ENCODE measurements at places on chromosomes 6 and 20. TPM values are rescaled to one million over a fixed set of nuclear protein-coding genes. Genes with fewer than 3 reads are reported as not detected.

DNA sequence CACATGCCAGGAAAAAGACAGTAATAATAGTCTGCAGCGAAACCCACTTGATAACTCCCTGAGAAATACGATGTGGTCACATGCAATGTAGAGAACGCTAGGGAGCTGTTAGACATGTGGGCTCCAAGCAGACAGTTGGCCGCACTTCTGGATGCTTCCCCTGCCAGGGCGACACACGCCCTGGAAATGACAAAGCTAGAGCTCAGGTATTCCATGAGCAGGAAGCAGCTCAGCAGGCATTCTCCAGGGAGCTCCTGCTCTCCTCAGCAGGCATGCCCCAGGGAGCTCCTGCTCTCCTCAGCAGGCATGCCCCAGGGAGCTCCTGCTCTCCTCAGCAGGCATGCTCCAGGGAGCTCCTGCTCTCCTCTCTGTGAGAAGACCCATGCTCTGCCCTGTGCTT lies 52.4 kb upstream of the NXT1 start:
- no peak for DNase-seq

The ESR1 gene
- 2.2 TPM for total RNA-seq

- no peak for DNase-seq
Observed at GRCh38 chr6:766625-767024, 73.7 kb upstream of the EXOC2 start.

The TMEM200A gene
- 3.1 TPM for total RNA-seq

- peak; percentile 45 for DNase-seq
Observed at GRCh38 chr20:47317127-47317895, 39.2 kb downstream of the ZMYND8 start.

The TRIM40 gene
- not detected for total RNA-seq

DNA sequence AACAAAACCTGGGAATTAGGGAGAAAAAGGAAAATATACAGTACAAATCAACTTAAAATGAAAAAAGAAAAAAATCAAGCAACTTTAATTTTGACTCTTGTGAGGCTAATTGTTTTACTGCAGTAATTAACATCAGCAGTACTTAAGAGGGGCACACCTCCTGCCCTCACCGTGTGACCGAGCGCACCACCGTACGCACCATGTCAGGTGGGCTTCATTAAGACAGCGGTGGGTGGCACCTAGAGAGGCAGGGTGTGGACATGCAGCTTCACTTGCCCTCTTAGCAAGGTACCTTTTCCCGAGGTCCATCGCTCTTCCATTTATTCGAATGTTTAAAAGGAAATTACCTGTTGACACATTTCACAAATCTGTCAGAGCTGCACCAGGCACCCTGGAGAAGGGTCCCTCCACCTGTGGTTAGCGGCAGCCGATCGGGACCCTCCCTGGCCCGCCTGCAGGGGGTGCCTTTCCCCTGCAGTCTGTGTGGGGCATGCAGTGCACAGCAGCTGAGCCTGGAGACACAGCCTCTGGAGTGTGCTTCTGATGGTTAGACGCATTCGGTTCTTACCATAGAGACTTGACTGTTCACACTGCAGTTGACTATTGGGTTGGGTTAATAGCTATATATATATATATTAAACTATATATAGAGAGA lies 184.1 kb downstream of the TMEM242 start:
- DNase-seq: no peak

The NAA20 gene
- total RNA-seq: 41.0 TPM

GRCh38 chr6:44533421-44533820 lies 145.9 kb downstream of the CDC5L start:
- DNase-seq: no peak

GRCh38 chr6:7526755-7527154 lies 14.7 kb upstream of the DSP start:
- no peak for DNase-seq

DNA sequence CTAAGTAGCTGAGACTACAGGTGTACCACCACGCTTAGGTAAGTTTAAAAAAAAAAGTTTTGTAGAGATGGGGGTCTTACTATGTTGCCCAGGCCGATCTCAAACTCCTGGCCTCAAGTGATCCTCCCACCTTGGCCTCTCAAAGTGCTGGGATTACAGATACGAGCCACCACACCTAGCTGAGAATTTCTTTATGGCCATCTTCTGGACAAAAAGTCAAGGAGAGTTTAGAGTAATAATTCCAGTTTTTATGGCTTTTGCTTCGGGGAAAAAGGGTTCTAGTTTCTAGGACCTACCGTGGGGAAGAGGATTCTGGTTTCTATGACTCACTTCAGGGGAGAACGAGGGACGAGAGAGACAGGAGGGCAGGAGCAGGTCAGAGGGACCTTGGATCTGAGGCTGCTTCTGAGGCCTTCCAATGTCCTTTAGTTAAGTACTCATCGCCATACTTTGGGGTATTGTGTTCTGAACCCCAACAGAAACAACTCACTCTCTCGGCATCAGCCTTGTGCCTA lies 69.3 kb upstream of the IER3 start:
- DNase-seq: no peak

DNA sequence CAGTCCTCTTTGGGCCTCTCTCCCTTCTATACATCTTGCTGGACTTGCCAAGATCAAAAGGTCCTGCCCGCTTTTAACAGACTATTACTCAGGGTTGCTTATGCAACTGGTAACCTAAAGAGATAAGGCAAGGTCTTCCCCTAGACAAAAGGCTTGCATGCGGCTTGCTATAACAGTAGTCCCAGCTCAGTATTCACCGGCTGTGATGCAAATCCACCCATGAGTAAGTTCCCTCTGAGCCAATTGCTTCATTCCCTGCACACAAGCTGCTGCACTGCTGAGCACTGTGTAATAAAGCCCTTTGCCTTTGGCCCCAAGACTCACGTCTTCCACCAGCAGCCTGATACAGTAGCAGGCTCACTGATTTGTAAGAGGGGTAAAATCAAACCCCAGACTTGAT lies 363.8 kb downstream of the PRKN start:
- DNase-seq: no peak

DNA sequence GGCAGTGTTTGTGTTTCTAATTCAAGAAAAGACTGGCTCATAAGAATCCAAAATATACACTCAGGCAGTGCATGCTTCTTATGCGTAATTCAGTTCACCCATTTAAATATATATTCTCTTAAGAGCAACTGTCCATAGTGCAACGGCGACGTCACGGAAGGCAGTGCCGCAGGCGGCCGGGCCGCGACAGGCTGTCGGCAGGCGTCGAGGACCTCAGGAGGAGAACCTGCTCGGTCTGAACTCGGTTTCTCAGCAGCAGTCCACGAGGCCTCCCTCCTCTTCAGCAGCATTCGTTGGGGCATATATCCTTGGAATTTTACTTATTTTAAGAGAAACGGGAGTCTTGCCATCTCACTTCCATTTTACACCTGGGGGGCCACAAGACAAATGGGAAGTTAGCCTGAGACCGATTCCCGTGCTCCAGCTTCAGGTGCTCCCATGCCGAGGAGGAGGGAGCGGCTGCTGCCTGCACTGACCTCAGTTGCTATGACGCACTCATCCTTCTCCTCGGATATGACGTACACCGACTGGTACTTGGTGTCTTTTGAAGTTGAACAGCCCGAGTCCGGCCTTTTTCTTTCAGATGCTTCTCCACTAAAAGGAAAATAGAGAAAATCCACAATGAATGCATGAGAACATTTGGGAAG lies 8.2 kb downstream of the DLL1 start:
- DNase-seq: no peak

The GGTLC1 gene
- not detected for total RNA-seq

- DNase-seq: peak; percentile 61
Observed at GRCh38 chr20:62617711-62618483, 24.4 kb upstream of the SLCO4A1 start.

The TRIM31 gene
- not detected for total RNA-seq

DNA sequence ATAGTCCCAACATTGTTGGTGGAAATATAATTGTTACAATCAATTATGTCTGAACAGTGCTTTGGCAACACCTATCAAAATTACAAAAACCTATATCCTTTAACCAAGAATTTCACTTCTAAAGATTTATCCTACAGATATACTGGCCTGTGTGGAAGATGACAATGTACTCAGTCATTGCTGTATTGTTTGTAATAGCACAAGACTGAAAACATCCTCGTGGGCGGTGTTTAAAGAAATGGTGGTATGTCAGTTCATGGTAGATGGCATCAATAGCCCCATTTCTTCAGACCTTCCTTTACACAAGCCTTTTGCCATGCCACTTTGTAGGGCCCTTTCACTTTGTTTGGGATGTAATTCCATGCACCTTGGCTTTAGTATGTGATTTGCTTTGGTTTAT lies 9.8 kb upstream of the TPBG start:
- DNase-seq: no peak

The PHF10 gene
- total RNA-seq: 59.7 TPM

- no peak for DNase-seq
Observed at GRCh38 chr20:9775176-9775575, 63.7 kb downstream of the PAK5 start.

The MOCS3 gene
- total RNA-seq: 4.2 TPM

- DNase-seq: no peak
Observed at GRCh38 chr6:162343936-162344645, 383.5 kb downstream of the PRKN start.

- peak; percentile 16 for DNase-seq
Observed at GRCh38 chr6:85464722-85465150, 14.9 kb downstream of the NT5E start.

GRCh38 chr6:2029130-2029794 lies 216.1 kb downstream of the GMDS start:
- no peak for DNase-seq

DNA sequence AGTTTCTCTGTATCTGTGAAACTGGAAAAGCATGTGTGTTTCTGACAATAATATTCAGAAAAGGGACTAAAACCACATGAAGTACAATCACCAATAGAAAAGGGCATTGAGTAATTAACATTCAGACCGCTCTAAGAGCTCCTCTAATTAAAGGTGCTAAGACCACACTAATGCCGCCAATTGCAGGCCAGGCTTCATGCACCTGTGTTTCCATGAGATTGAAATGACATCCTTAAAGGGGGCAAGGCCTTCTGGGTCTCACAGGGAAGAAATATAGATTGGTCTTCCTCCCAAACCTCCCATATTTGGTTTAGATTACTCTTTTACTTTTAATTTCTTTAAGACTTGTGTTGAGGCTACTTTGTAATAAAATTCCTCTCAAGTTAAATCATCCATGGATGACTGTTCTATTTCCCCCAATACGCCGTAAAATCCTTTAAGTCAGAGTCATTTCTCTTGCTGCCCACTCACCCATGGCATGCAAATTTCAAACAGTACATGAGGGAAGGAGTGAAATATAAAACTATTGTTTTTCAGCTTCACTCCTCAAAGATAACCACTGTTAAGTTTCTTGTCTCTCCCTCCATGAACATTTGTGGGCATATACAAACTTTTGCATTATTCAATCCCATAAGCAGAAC lies 110.6 kb downstream of the UBE3D start:
- DNase-seq: no peak

- no peak for DNase-seq
Observed at GRCh38 chr20:52978851-52979250, 6.7 kb downstream of the TSHZ2 start.

DNA sequence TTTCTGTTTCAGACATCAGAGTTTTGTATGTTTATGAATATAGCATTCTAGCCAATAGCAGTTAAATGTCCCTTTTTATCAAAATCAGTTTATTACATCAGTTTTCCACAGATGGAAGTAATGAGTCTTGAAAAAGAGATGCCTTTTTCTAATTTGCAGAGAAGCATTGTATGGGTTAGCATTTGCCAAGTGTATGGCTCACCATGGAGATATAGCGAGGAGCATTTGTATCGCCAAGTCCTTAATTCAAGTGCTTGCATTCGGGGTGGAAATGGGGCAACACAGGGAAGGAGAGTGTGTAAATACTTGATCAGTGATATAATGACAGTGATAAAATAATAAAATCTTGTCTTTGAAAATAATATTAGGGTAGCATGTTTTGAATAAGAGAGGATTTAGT lies 42.9 kb downstream of the TXLNB start:
- DNase-seq: no peak

The BHLHE23 gene
- not detected for total RNA-seq

- DNase-seq: peak; percentile 33
Observed at GRCh38 chr6:40389254-40389653, 197.9 kb downstream of the LRFN2 start.

DNA sequence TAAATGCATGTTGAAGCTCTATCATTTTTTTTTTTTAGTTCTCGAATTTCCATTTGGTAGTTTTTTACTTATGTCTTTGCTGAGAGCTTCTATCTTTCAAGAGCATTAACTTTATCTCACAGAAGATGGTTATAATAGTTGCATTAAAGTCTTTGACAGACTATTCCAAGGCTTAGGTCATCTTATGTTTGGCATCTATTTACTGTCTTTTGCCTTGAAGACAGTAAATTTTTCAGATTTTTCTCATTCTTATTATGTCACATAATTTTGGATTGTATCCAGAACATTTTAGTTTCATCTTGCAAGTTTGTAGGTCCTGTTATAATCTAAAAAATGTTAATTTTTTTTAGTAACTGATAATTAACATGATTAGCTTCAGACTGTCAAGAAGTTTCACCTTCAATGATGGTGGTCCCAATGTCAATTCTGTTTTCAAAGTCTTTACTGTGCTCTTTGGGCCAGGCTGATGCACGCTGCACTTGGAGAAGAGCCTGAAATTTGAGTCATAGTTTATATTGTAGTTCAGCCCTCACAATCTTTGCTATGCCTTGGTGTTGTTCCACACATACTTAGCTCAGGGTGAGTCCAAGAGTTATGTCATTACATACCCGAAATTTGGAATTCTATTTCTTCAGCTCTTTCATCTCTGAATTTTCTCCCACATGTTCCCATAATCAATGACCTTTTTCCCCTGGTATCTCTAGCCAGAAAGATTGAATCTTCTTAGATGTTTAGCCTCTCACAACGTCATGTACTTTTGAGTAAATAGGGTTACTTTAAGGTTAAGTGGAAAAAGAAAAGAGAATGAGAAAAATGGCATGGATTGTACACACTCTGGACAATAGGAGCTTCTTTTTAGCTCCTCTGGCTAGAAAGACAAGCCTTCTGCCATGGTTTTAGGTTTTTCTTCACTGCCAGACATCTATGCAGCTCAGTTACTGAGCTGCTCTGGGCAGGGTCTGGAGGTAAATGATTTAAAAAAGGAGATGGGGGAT lies 110.3 kb upstream of the BTBD3 start:
- no peak for DNase-seq

The BTN1A1 gene
- total RNA-seq: not detected

DNA sequence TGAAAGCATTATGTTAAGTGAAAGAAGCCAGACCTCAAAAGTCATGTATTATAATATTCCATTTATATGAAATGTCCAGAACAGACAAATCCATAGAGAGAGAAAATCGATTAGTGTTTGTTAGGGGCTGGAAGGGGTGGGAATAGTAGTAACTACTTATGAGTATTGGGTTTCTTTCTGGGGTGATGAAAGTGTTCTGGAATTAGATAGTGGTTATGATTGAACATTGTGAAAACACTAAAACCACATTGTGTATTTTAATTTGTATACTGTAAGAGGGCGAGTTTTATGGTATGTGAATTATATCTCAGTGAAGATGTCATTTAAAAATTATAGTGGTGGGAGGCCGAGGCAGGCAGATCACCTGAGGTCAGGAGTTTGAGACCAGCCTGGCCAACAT lies 52.0 kb upstream of the KIF13A start:
- no peak for DNase-seq

DNA sequence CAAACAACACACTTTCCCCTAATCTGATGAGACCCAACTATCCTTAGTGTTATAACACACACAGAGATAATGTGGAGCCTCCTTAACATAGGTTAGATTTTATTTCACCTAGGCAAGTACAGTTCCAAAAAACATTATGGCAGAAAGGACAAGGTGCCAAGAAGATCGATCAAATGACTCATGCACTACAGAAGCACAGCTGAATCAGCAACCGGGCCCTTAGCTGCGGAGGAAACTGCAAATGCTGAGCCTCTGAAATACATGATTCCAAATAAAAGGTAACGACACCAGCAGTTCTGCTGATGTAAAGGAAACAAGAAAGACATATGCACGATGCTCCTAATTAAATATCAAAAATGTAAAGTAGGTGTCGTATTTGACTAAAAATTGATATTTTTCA lies 19.9 kb upstream of the MUC21 start:
- no peak for DNase-seq

Data from activated CD4-positive, alpha-beta T cell treated with anti-CD3 and anti-CD28 coated beads, Interleukin-2, amount 10 ng/mL, durations not matched to agents 7 days and 5 days (primary cell).